ENCODE measurements at places on chromosomes 11 and 22. TPM values are rescaled to one million over a fixed set of nuclear protein-coding genes. Genes with fewer than 3 reads are reported as not detected.

The LYVE1 gene
- 254 TPM for total RNA-seq

DNA sequence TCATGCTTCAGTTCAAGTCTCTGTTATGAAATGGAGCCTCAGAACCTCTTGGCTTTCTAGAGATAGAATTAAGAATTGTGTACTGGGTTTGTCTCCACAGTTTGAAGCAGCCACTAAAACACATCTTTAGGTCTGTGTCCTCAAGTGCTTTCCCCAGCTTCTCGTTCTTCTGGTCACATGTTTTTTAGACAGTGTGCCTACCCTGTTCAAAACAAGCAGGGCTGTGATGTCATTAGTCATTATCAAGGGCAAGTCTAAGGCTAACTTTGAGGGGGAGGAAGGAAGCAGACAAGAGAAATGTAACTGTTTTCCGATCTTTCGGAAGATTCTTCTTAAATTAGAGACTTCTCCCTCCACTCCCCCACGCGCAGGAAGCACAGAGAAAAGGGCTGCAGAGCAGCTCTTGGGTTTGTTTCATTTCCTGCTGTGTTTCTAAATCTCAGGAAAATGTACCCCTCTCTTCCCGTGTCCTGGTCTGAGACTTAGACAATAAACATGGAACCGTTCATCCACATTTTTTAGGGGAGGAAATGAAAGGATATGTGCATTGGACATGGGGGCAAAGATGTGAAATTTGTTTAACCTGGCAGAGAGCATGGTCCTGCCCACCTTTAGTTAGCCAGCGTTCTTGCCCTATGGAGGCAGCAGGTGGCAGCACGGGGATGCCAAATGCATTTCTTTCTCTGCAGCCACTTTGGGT is 3.1 kb downstream of the AKIP1 start:
- DNase-seq = no peak

- DNase-seq = no peak
These were observed 48.4 kb downstream of the KCNJ4 start for GRCh38 chr22:38406617-38407016.

DNA sequence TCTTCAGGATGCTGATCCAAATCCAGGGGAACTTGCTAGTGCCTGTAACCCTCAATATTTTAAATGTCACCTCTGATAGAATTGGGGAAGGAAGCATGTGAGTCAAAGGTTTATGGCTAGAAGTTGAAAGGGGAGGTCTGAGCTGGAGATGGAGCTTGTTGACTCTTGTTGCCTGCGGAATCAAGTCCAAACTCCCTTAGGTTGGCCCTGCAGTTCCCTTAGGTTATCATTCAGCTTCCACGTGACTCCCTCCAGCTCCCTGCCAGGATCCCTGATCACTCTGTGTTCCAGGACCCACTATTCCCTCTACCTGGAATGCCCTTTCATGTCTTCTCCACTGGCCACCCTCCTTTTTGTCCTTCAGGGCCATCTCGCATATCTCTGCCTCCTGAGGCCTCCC is 26.2 kb upstream of the LIPT2 start:
- no peak for DNase-seq

GRCh38 chr11:66367561-66368312 is 3.8 kb downstream of the SLC29A2 start:
- no peak for DNase-seq

- DNase-seq = no peak
These were observed 45.0 kb downstream of the TBC1D22A start for GRCh38 chr22:46807458-46807857.

DNA sequence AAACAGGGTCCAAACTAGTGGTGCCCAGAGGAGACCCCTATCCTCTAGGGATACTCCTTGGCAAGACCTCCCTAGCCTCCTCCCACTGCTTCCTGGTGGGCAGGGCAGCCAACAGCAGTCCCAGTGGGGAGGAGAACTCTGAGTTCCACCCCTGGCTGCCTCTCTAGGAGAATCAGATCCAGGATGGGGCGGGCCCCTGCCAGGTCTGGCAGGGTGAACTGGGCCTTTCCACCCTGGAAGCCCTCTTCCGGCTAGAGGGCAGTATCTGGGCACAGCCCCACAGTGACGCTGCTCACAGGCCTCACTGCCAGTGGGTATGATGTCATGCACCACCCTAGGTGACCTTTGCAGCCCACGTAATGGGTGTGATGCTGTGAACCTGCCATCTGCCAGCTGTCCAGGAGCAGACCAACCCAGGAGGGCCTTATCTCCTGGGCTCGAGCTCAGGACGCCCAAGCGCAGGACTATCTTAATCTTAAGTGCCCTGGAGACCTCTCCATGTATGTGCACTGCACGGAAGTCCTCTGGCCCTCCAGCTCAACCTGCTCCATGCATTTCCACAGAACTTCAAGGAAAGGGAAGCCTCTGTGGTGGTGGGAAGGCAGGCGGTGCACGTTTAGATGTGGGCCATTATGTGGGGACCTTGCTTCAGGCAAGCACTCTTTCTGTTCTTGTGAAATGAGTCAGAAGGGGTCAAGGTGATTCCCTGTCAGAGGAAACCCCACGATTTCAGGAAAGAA is 31.8 kb upstream of the FCHSD2 start:
- DNase-seq = no peak

The KDM4E gene
- total RNA-seq = not detected

The NTM gene
- total RNA-seq = 13.2 TPM

DNA sequence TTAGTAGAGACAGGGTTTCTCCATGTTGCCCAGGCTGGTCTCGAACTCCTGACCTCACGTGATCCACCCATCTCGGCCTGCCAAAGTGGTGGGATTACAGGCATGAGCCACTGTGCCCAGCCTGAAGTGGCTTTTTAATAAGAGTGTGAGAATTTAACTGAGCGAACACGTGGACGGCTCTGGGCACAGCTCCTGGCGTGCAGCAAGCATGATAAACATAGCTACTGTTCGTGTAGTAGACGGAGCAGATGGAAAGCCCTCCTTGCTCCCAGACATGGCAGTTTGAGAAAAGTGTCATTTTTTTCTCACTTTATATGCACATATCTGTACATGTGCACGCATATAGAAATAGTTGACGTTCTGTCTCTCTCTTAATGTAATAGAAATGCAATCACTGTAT is 7.0 kb downstream of the EMID1 start:
- no peak for DNase-seq

DNA sequence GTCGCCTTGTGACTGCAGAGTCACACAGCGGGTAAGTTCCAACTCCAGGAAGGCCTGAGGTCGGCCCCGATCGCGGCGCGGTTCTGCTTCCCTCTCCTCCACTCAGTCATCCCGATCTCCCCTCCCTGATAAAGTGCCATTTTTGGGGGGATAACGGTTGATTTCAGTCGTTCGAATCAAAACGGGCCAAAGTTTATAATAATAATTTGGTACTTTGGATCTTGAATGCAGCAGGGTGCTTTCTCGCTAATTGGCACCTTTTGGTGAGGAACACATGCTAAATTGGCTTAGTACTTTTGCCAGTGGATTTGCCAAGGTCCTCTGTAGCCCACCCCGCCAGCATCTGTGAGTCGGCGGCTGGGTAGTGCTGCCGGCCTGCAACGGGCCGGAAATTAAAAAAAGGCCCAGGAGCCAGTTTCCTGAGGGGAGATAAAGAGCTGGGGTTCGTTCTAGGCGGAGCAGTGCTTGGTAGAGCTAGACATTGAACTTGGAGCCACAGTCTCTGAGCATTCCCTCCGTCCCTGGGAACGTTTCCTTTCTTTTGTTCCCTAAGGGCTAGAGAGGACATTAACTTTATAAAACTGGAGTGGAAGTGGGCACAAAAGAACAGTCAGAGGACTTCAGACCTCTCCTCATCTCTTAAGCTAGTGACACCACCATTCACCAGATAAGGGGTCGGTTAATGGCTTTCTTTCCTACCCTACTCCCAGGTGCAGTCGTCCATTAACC is 997 bp downstream of the UBE2L3 start:
- DNase-seq = no peak

The LMO2 gene
- total RNA-seq = 67.6 TPM

The TH gene
- 0.23 TPM for total RNA-seq

DNA sequence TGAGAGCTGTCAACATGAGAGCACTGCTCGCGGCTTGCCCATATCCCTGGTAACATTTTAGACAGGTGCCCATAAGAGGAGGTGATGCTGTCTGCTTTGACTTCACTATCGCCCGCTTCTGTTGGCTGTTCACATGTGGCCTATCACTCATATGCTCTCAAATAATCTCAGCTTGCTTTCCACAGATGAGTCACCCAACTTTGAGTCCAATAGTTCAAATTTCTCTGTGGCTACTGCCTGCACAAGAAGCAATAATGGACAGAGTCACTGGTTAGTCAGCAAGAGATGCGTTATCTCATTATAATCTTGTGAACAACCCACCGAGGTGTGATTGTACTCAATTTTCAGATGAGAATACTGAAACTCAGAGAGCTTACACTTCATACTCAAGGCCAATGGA is 1714.1 kb downstream of the LRRC4C start:
- no peak for DNase-seq

- no peak for DNase-seq
These were observed 149.1 kb downstream of the SHANK2 start for GRCh38 chr11:71103266-71103665.

GRCh38 chr11:126680131-126680530 is 320.4 kb downstream of the KIRREL3 start:
- DNase-seq = no peak

GRCh38 chr22:29251981-29252911 is 15.5 kb downstream of the RHBDD3 start:
- DNase-seq = no peak

- DNase-seq = no peak
These were observed 131.1 kb upstream of the FIBIN start for GRCh38 chr11:26862801-26863200.

The RBFOX2 gene
- total RNA-seq = 121 TPM

- DNase-seq = no peak
These were observed 18.1 kb downstream of the MAML2 start for GRCh38 chr11:96324912-96325311.

DNA sequence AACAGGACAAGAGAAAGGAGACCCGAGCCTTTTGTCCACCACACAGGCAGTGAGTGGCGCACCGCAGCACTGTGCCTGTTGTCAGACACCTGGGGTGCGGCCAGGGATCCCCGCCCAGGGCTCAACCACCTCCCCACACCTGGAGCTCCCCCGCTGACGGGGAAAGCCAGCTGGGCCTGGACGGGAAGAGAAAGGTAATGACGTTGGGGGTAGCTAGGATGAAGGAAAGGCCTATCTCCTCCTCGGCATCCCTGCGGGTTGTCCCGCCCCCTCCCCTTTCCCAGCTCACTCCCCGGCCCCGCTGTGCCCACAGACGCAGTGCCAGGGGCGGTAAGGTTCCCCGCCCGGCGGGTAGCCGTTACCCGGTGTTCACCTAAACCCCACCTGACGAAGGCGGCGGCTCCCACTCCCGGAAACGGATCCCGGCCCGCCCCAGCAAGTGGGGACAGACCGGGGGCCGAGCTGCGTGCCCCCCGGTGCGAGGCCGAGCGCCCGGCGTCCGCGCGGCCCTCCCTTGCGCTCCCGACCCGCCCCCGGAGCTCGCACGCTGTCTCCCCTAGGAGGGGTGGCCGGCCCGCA is 495 bp downstream of the HYOU1 start:
- DNase-seq = no peak

GRCh38 chr22:47369431-47370015 is 607.1 kb downstream of the TBC1D22A start:
- no peak for DNase-seq

The FREY1 gene
- not detected for total RNA-seq

- no peak for DNase-seq
These were observed 1.7 kb upstream of the OR52E5 start for GRCh38 chr11:5891216-5891800.

GRCh38 chr11:103927535-103927934 is 108.9 kb upstream of the DDI1 start:
- DNase-seq = no peak

DNA sequence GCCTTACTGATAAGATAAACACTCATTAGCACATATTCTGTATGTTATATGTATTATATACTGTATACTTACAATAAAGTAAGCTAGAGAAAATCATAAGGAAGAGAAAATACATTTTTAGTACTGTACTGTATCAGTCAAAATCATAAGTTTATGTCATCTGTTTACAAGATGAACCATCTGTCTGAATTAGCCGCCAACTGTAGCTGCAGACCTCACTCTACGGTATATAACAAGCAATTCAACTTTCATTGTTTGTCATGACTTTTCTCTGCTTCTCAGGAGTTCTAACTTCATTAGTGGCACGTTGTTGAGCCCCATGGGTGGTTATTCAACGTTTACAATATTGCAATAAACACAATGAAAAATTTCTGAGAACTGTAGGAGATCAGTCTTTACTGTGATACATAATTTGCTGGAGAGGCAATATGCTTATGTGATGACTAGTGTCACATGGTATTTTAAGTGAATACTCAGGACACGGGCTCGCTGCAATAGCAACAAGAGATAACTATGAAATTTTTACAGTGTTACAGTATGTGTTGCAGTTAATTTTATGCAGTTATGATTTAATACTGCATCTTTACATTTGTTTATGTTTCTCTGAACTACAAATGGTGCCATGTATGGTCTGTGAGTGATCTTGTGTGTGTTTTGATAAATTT is 132.2 kb upstream of the CTSC start:
- no peak for DNase-seq

The C22orf31 gene
- total RNA-seq = not detected

The OR10A2 gene
- total RNA-seq = not detected

- peak; percentile 82 for DNase-seq
These were observed 1.0 kb upstream of the FNBP4 start for GRCh38 chr11:47768101-47768612.

GRCh38 chr11:108197351-108197750 is 25.1 kb downstream of the NPAT start:
- DNase-seq = no peak

The OR52E5 gene
- not detected for total RNA-seq

DNA sequence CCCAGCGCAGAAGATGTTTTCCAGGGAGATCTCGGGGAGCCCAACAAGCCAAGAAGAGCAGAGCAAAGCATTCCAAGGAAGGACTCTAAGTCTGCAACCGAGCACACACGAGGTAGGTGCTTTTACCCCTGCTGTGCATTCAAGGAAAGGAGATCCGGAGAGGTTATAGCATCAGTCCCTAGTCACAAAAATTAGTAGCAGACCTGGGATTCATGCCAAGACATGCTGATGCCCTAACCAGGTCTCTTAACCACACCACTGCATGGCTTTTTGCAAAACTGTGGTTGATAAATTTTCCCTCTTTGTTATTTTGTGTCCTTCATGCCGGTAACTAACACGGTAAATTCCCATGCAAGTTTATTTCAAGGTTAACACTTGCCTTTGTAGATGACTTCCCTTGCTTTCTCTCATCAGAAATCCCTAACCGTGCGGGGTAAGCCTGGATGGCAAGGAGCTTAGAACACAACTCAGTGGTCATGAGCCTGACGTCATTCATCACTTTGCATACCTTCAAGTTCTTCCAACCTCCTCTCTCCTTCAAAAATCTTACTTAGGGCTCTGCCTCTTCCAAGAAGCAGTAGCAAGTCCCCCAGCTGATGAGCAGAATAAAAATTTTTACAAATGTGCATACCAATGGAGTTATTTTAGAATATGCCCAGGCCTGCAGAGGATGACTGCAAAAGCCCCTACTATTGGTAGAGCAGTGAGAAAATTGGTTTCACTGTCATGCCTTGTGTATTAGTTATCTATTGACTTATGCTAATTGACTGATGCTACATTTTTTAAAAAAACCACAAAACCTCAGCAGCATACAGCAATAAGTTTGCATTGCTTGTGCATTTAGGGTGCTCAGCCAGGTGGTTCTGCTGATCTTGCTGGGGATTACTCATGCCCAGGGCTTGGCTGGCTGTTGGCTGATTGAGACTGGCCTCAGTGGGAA is 465.1 kb downstream of the MN1 start:
- no peak for DNase-seq

The OSBP2 gene
- total RNA-seq = 15.4 TPM

The B4GALNT4 gene
- 5.3 TPM for total RNA-seq

Data from glomerular endothelial cell (primary cell).